Right renal cortex interstitium (tissue), 3 donors: ENCODE measurements at places on chromosomes 5 and 9. TPM values are rescaled to one million over a fixed set of nuclear protein-coding genes. Genes with fewer than 3 reads are reported as not detected.

KIF20A gene
- 44.0 TPM for polyA plus RNA-seq

IL4 gene
- not detected for polyA plus RNA-seq

LCN1 gene
- polyA plus RNA-seq: not detected

BRD3OS gene
- 22.6 TPM for polyA plus RNA-seq

NACC2 gene
- 7.1 TPM for polyA plus RNA-seq

GABRP gene
- polyA plus RNA-seq: 1.2 TPM

ADAMTS13 gene
- polyA plus RNA-seq: 5.9 TPM

MINAR2 gene
- polyA plus RNA-seq: 0.07 TPM

DNA sequence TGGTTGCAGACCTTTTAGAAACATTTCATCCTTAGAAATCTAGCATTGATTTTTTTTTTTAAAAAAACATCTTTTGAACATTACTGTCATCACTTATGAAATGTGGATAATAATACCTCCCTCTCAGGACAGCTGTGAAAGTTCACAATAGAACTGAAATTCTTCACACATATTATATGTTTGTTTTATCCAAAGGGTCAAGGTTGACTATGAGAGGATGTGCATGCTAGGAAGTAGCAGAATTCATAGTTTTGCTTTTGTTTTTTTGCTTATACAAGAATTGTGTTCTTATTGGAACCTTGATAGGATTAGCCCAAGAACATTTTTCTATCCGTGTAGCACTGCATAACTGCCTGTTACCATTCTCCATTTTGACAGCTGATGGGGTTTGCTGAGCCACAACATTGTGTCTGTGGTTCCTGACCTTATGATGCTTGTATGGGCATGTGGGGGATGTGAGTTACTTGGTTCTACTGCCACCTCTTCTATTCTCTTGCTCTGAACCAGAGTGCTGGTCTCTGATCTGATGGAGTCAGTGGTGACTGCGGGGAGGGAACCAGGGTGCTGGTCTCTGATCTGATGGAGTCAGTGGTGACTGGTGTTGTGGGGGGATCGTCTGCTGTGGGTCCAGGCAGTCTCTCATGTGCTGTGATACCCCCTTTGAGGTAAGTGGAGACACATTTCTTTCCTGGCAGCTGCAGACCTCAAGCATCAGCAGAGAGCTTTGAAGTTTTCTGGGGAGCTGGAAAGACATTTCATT is 27.1 kb upstream of the ACTBL2 start:
- DNase-seq: no peak

DNA sequence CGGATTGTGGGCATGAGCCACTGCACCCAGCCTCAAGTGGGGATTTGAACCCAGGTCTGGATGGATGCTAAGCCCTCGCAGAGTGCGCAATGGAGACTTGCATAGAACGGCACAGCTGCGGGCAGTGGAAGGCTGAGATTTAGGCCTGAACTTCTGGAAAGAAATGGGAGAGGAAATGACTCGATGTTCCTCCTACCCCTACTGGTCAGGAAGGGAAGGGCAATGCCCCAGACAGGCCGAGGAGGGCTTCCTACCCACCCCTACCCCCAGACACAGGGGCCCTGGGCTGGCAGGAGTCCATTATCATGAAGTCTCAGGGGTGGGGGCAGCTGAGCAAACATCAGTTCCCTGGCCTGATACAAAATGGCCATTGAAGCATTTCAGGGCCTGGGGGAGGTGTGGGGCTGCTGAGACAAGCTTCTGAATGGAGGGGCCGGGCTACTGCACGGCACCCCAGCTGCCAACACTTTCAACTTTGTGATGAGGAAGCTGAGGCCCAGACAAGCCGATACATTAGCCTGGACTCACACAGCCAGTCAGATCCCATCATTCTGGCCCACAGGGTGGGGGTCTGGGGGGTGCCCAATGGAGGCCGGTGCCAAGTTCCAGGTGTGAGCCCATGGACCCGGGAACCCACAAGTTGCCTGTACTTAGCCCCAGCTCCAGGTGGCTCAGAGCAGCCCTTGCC is 13.5 kb upstream of the WDR38 start:
- DNase-seq: no peak

DNA sequence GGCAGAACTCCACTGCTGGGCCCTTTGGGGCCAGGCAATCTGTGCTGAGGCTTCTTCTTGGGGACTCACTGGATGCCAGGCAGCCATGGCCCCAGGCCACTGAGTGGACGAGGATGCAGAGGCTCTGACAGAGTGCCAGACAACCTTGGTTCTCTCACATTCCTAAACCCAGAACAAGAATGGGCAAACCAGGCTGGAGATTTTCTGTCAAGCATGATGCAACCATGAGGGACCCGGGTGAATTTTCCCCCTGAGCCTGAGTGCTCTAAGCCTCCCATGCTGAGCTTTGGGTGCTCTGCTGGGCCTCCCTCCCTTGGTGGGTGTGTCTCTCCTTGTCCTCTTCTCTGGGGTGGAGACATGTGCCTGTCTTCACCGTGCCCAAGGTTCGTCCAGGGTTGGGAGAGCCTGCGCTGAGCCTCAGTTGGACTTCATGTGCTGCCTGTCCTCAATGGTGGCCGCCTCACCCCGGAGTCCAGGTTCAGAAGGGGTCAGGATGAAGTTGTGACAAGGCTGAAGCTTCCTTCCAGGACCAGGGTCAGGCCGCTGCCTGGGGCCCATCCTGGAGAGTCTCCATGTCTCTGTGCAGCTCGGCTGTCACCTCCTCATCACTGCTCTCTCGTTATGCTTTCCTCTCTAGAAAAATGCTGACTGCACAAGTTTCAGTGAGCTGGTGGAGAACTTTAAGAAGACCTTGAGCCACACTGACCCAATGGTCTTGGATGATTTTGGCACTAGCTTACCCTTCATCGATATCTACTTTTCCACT is 24.1 kb downstream of the PITX1 start:
- DNase-seq: no peak

GRCh38 chr5:34486160-34486848 is 169.8 kb upstream of the RAI14 start:
- DNase-seq: peak; percentile 85

DNA sequence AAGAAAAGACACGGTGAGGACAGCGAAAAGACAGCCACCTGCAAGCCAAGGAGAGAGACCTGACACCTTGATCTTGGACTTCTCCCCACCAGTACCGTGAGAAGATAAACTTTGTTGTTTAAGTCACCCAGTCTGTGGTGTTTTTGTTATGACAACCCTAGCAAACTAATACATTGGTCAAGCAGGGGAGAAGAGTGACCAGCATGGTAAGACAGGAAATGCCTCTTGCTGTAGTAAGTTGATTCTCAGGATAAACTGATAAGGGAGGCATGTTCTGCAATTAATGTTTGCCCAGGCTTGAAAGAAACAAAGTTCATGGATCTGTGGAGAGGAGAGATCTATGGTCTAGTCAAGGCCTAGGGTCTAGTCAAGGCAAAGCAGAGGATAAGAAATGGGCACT is 801.2 kb downstream of the MAT2B start:
- DNase-seq: no peak

DNA sequence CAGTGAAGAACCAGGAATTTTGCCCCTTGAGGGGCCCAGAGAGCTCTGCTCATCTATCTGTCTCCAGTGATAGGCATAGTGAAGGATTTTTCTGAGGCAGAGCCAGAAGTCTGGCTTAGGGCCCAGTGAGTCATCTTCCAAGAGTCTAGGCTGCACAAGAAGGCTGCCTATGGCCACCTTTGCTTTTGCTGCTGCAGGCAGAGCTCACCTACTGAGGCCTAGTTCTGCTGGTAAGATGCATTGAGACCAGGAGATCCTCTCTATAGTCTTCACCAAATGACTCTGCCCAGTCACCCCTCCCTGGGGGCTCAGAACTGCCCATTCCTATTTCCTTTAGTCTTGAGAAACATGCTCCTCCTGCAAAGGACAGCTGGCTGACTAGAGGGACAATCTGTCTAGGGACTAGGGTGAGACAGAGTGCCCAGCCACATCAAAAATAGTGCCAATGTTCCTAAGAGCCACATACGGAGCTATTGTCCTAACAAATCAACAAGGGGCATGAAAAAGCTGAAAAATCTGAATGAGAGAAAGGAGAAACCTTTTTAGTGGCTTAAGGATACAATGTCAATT is 40.3 kb upstream of the CDKN2AIPNL start:
- DNase-seq: no peak

DNA sequence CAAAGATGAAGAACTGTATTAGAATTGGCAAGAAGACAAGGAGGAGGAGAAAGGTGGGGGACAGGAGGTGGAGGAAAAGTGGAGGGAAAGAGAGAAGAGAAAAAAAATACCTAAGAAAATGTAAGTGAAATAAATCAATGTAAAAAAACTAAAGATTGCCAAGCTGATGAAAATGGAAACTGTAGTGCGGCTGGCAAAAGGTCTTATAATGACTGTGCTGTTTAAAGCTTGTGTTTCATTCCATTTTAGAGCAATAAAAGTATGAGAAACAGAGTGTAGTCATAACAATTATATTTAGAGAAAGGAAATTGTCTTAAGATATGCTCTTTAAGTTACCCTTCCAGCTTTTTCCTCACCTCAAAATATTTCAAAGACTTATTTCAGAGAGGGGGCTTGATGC is 670.5 kb upstream of the SEMA6A start:
- no peak for DNase-seq

GRCh38 chr9:33823801-33824200 is 6.8 kb downstream of the UBE2R2 start:
- no peak for DNase-seq

GRCh38 chr5:103260951-103261350 is 2.4 kb downstream of the MACIR start:
- DNase-seq: no peak

DNA sequence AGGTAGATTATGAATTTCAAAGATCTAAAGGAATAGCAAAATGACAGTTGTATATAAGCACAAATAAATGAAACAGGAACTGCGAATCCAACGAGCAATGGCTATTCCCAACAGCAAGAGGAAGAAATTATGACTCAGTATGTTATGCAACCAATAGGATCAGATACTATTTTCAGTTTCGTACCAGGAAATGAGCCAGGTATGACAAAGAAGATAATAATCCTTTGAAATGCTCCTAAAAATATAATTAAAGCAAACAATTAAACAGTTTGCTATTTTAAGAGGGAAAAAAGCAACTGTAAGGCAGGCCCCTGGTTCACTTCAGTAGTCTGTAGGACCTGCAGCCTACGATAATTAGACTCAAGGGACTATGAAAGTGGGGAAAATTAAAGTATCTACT is 58.9 kb downstream of the AUH start:
- no peak for DNase-seq

GRCh38 chr5:127761869-127762268 is 58.7 kb downstream of the CCDC192 start:
- no peak for DNase-seq

DNA sequence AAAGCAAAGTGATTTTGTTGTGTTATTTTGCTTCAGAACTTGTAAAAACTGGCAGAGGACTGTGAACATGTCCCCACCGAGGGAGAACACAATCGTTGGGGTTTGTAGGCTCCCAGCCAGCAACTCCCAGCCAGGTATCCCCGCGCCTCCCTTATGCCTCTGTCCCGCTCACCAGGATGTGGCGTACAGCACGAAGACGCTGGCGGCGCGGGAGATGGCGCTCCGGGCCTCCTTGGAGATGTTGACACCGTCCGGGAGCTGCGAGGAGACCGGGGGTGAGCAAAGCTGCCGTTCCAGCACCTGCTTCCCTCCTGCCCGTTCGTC is 630 bp downstream of the POLE3 start:
- DNase-seq: peak; percentile 13

- DNase-seq: no peak
Observed at GRCh38 chr9:108356806-108357205, 499.0 kb downstream of the ACTL7B start.

DNA sequence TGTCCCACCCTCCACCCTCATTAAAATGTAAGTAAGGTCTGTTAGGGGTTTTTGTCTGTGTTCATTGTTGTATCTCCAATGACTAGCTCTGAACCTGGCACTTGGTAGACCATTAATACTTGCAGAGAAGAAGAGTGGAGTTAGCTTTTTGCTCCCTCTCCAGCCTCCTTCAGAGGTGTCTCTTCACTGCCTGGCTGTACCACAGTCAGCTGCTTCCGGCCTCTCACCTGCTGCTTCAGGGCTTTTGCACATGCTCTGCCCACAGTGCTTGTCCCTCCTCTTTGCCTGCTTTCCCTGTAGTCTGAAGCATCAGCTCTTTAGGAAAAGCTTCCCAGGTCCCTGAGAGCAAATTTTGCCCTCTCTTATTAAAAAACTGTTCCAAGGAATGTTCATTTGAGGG is 83.6 kb downstream of the SNX24 start:
- DNase-seq: no peak

- DNase-seq: no peak
Observed at GRCh38 chr5:58800861-58801540, 218.1 kb downstream of the RAB3C start.

DNA sequence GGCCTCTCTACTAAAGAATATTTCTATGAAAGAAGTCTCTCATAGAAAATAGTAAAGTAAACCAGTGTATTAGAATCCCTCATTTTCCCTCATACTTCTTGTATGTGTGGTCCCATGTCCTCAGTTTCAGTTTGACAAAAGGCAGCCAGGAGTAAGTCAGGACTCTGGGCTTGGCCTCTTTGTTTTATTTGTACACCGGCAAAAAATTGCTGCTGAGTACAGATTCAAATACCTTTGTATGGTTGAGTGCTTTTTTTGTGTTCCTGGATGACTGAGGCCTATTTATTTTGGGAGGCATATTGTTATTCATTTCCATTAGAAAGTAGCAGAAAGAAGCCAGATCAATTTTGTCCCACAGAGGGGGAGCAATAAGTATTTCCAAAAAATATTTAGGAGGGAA is 47.3 kb upstream of the CEP78 start:
- no peak for DNase-seq

GRCh38 chr5:131367219-131367860 is 103.5 kb downstream of the CDC42SE2 start:
- no peak for DNase-seq

DNA sequence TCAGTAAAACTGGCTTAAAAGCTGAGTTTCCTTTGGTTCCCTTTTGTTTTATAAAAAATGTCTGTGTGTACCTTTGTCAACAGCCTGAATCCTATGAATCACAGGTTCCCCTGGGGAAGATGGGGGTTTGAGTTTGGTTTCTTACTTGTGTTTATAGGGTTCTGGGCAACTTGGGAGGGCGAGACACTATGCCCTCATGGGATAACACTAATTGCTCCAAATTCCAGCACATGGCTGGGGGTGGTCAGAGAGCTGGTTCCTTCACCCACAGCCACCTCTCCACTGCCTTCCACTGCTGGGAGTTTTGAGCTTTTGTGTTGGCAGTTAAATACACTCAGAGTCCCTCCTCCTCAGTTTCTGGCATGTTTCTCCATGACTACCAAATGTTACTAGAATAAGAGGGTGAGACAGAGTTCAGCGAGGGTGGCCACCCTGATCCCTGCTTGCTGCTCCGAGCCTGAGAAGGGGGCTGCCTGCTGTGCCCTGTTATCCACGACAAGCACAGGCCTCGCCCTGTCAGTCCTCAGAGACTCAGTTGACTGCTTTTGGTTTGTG is 83.0 kb upstream of the EPB41L4B start:
- DNase-seq: no peak

GRCh38 chr9:108053555-108054061 is 564.0 kb upstream of the KLF4 start:
- DNase-seq: peak; percentile 12

DNA sequence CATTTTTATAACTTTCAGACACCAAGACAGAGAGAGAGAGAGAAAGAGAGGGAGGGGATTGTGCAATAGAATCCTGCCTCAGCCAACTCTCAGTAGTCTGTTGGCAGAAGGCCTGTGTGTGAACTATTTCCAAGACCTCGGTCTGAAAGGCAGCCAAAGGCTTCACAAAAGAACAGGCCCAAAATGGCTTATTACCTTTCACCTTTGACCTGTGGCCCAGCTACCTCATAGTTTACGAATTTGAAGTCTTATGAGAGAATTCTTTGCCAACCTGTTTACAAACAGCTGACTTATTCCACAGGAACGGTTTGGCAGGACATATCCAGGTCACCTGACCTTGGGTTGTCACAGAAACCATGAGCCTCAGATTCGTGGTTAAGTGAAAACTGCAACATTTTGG is 48.6 kb downstream of the NR2F1-AS1 start:
- DNase-seq: peak; percentile 24
